Stimulated activated CD8-positive, alpha-beta memory T cell treated with anti-CD3 and anti-CD28 coated beads, Interleukin-7, amount 100 ng/mL, for 1 hour (primary cell): ENCODE measurements at places on chromosomes 2 and 18.

GRCh38 chr2:63977904-63978303, 41.3 kb downstream of the VPS54 start:
- DNase-seq, result no peak

DNA sequence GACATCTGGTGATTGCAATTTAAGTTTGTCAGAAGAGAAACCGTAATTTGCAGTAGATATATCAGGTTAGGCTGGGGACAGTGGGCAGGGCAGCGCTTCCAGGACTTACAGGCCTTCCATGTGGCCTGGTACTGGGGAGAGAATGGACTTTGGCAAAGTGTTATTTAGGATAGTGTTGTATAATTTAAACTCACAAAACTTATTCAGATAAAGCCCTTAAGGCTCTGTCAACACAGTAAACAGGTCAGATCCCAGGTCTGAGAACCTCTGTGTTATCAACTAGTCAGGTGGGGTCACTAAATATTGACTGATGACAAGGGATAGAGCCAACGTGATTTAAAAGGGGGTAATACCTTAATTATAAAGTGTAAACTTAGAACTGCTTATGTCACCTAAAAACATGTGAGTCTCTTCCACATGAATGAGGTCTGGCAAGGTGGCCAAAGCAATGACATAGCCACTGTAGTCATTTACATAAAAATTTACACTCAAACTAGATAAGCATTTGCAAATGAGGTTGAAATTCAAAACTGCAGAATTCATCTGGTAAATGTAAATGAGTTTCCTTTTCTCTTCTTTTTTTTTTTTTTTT, 80.2 kb upstream of the DNMT3A start:
- DNase-seq, result no peak

DNA sequence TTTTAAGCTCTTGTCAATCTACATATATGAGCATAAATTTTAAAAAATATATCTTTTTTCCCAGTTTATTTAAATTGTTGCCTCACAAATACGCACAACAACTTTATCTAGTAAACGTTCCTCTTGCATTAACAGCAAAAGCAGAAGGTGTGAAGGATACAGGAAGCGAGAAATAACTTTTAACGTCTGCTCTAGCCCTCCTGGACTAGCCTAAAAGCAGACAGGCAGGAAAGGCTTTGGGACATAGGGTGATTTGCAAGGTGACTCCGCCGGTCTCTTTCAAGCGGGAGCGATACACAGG, 434 bp upstream of the DUSP19 start:
- DNase-seq, result no peak

DNA sequence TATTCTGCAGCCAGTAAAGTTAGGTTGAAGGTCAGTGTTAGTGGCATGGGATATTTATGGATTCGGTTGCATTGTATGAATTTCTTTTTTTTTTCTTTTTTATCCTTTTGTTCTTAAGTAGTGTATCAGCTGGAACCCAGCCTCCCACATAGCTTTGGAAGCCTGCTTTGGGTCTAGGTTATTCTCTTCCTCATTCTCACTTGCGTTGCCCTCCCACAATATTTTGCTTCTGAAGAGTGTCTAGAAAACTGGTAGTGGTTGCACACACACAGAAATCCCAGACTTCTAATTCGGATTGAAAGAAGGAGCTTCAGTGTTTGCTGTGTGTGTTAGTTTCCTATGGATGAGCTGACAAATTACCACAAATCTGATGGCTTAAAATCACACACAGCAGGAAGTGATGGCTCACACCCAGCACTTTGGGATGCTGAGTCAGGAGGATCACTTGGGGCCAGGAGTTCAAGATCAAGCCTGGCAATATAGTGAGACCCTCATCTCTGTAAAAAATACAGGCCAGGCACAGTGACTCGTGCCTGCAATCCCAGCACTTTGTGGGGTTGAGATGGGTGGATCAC, 104.8 kb downstream of the ARL4C start:
- DNase-seq, result no peak

- peak; percentile 21 for DNase-seq
Observed at GRCh38 chr18:49898421-49898820, 85.1 kb upstream of the ACAA2 start.

GRCh38 chr2:181984060-181984459, 1.6 kb upstream of the PPP1R1C start:
- DNase-seq, result no peak

GRCh38 chr2:28895189-28895893, 874 bp downstream of the WDR43 start:
- no peak for DNase-seq

DNA sequence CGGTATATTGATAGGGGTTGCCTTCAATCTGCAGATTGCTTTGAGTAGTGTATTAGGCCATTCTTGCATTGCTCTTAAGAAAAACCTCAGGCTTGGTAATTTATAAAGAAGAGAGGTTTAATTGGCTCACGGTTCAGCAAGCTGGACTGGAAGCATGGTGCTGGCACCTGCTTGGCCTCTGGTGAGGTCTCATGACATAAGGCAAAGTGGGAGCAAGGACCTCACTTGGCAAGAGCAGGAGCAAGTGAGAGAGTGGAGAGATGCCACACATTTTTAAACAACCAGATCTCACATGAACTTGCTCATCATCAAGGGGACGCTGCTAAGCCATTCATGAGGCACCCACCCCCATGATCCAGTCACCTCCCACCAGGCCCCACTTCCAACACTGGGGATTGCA, 4.9 kb downstream of the MAP3K2 start:
- DNase-seq, result no peak

GRCh38 chr2:100720445-100720844, 99.5 kb upstream of the NPAS2 start:
- DNase-seq, result no peak

DNA sequence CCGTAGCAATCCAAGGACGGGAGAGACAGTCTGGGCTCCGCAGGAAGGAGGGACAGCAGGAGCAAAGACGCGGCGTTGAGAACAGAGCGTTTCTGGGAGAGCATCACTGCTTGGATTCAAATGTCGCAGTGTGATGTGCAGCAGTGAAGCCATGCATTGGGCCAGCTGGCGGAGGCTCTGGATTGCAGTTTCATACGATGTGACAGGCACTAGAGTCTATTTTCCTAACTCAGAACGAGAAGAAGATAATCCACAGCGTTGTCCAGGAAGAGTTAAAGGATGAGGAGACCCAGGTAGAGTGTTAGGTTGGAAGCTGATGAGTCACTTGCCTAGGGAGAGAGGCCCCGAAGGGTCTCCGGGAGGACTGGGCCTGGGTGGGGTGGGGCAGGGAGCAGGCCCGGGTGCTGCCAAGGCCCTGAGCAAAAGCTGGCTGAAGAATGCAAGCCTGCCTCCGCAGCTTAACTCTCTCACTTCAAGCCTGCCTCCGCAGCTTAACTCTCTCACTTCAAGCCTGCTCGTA, 17.7 kb upstream of the SEMA4C start:
- DNase-seq, result no peak

DNA sequence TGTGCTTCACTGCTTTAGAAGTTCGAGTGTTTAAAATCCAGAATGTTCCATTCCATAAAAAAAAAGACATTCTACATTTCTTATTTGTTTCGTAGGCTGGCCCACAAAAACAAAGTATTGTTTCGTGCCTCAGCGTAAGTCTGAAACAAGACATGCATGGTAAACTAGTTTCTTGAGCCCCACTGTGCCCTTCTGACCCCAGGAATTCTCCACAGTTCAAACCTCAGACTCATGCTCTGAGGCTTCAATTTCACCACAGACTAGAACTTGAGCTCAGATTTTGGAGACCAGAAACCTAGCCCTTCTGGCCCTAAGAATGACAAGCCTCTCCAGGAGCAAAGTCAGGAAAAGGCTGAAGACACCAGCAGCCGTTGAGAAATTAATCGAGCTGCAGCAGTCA, 151.5 kb downstream of the SLC8A1 start:
- no peak for DNase-seq

- DNase-seq, result no peak
Observed at GRCh38 chr18:7899078-7899477, 332.0 kb downstream of the PTPRM start.

DNA sequence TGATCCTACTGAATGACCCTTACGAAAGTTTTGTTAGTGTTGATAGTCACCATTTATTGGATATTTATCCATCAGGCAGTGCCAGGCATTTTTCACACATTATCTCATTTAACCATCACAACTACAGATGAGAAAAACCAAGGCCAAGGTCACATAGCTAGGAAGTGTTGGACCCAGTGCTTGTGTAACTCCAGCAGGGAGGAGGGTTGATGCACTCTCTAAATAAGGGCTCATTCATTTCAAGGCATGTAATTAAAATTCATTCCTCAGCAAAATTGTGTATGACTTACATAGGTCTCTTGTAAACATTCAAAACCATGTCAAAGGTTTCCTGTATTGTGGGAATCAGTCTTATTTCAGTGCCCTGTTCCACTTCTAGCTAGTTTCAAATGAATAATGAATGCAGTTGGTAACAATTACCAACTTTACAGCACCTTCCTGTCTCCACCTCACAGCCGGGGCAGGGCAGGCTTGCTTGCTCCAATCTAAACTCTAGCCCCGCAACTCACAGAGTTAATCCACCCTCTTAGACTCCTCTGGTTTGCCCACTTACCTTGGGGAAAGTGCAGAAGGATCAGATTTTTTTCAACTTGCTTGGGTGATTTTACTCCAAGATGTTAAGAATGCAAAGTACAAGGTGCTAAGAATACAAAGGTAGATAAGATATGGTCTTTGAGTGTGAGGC, 5.8 kb upstream of the MAPRE3 start:
- no peak for DNase-seq

GRCh38 chr2:32626639-32627221, 1.1 kb upstream of the TTC27 start:
- no peak for DNase-seq

DNA sequence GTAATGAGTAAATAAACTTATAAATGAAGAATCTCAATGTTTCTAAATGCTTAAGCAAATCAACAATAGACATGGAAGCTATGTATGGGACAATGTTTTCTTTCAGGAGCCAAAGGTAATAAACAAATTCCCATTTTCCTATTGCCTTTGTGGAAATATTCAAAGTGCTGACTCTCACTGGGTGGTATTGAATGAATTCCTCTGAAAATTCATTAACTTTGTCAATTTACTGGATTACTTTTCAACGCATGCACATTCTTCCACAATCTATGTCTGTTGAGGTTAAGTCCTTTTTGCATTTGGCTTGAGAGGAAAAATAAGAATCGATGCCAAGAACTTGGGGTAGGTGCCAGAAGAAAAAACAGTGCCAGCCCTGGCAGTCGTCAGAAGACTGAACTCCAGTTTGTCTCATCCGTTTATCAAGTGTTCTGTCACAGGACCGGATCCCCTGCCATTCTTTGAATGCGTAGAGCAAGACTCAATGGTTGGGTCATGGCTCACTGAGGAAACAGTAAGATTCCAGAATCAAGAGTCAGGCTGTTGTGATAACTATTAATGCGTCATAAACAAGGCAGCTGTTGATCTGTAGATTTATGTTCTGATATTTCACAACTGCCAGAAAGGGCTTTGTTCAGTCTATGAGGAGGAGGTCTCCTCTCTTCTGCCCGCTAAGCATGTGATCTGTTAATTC, 133.3 kb downstream of the GFPT1 start:
- no peak for DNase-seq

DNA sequence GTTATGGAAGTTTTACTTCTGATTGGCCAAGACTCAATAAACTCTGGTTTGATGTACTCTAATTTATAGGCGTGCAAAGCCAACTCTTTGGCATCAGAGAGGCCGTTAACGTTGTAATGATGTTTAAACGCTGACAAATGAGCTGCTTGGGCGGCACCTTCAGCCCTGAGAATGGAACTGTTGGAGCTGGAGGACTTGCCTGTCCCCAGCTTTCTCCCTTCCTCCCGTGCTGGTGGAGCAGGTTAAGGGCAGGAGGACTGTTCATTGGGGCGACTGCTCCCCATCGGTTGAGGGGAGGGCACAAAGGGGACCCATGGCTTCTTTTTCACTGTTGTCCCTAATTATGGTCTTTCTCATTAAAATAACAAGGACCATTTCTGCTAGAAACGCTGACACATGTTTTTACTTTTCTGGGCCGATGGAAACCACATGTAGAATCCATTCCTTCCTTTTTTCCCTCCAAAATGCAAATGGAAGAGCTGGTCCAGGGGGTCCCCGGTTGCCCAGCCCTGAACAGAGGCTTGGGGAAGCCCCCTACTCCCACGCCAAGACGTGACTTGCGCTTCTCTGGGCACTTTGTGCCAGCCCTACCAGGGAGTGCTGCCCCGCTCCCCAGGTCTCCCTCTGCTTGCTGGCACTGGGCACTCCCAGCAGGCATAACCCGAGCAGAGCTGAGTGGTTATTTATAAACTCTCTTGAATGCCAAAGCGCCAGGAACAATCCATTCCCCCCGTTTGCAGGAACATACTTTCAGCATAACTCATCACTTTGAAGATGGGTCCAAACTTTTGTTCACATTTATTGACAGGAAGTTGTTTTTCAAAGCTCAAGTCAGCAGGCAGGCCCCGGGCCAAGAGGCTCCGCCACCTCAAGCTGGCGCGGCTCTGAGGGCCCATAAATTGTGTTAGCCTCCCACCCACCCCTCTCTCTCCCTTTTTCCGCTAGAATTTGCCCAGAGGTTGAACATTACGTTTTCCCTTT, 170.1 kb downstream of the ASB1 start:
- DNase-seq, result no peak

DNA sequence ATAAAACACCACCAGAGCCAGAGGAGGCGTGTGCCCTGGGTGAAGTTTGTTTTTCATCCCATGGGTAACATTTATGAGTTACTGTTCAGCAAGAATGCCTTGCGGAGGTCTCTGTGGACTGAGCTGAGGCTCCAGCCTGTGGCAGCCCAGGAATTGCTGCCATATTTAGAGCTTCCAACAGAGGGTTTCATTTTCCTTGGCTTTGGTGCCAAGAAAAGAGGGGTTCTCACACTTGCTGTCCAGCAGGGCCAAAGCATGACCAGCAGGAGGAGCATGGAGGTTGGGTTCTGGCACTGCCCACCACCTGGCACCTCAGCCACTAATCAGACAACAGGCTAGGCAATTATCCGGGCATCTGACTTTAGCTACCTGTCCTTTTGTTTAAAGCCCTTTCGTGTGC, 36.7 kb downstream of the EPAS1 start:
- no peak for DNase-seq

DNA sequence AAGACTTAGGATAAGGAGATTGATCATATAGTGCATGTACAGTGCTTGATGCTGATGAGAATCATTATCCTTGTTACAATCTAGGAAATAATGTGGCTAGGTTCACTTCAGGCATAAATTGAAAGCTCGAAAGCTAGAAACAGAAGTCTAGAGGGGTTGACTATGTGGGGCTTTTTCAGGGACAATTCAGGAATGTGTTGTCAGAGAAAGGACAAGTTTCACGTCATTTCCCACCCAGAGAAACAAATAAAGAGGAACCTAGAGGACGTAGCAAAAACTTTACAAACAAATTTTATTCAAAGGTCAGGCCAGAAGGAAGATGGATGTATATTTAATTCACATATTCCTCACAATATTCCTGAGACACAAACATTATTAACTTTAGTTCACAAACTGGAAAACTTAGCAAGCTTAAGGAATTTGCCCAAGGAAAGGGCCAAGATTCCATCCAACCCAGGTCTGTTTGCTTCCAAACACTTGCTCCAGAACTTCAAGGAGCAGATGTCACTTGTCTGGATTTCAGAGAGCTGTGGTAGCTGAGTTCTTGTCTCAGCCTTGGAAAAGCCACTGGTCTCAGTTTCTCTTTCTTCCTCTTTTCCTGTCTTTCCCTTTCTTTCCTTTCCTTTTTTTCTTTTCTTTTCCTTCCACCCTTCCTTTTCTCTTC, 7.4 kb downstream of the CYRIA start:
- DNase-seq, result no peak

- no peak for DNase-seq
Observed at GRCh38 chr18:35716169-35716831, 134.8 kb downstream of the GALNT1 start.
